ENCODE measurements at places on chromosomes 1 and 21. TPM values are rescaled to one million over a fixed set of nuclear protein-coding genes. Genes with fewer than 3 reads are reported as not detected.

Gene SLC45A1
- total RNA-seq = 4.2 TPM

Gene C8B
- not detected for total RNA-seq

Gene ZNF697
- 2.3 TPM for total RNA-seq

- no peak for DNase-seq
Observed at GRCh38 chr1:216945538-216946080, 222.4 kb upstream of the ESRRG start.
